Activated CD8-positive, alpha-beta memory T cell treated with anti-CD3 and anti-CD28 coated beads for 4 hours (primary cell): ENCODE measurements at places on chromosomes 3 and 15.

- DNase-seq = no peak
Observed at GRCh38 chr3:111315930-111316587, 225.9 kb upstream of the CD96 start.

- DNase-seq = no peak
Observed at GRCh38 chr3:158249183-158249582, 139.3 kb downstream of the RSRC1 start.

DNA sequence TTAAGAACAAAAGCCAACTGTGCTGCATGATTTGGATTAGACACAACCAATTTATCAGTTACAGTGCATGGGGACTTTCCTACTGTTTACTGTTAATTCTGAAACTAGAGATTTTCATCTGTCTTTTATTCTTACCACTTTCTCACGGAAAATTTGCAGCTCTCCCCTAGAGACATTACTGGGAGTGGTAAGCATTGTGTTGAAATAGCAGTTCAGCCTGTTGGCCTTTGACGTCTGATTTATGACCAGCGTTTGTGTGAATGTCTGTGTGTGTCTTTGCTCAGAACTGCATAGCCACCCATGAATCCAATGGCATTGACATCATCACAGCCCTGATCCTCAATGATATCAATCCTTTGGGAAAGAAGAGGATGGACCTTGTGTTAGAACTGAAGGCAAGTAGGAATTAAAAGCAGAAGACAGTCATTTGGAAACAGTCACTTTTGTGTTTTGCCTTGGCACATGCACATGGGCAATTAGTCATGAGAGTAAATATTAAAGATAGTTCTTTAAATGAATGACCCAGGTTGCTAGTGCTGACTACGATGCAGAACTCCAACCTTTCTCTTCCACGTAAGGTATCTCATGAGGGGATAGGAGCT lies 202.2 kb upstream of the BHLHE40 start:
- no peak for DNase-seq

- DNase-seq = no peak
Observed at GRCh38 chr3:131025539-131025938, 1.1 kb downstream of the ASTE1 start.

DNA sequence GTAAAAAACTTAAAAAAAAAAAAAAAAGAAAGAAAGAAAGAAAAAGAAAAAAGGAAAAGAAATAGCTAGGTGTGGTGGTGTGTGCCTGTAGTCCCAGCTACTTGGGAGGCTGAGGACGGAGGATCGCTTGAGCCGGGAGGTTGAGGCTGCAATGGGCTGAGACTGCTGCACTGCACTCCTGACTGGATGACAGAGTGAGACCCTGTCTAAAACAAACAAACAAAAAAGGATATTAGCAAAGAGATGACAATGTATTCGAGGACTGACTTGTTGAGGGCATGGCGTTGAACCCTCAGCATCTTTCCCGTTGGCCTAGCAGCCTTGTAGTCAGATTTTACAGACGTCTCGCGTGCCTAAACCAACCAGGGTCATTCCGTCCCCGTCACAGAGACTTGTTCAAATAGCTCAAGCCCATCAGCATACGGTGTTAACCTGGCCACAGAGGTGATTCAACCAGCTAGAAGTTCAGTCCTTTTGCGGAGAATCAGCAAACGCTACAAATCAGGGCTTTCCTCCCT lies 528 bp upstream of the NIT2 start:
- no peak for DNase-seq

- no peak for DNase-seq
Observed at GRCh38 chr3:112351823-112352222, 18.9 kb downstream of the CD200 start.

DNA sequence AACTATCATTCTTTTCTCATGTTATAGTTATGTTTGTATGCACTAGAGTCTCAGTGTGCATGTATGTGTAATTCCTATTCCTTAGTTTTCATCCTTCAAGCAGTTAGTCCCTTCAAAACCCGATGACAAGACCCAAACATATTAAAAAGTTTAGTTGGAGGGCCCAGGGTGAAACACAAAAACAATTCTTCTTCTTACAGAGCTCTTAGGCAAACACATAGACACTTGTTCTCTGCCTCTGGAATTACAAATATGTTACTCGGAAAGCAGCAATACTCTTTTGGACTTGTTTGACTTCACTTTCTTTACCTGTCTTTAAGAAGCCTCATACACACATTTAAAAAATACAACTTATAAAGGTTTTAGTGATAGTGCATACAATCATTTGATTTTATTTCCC lies 763 bp upstream of the CNTN6 start:
- DNase-seq = no peak

- no peak for DNase-seq
Observed at GRCh38 chr3:59253523-59253922, 203.7 kb upstream of the CFAP20DC start.

- no peak for DNase-seq
Observed at GRCh38 chr15:99826157-99826780, 93.0 kb upstream of the LYSMD4 start.

DNA sequence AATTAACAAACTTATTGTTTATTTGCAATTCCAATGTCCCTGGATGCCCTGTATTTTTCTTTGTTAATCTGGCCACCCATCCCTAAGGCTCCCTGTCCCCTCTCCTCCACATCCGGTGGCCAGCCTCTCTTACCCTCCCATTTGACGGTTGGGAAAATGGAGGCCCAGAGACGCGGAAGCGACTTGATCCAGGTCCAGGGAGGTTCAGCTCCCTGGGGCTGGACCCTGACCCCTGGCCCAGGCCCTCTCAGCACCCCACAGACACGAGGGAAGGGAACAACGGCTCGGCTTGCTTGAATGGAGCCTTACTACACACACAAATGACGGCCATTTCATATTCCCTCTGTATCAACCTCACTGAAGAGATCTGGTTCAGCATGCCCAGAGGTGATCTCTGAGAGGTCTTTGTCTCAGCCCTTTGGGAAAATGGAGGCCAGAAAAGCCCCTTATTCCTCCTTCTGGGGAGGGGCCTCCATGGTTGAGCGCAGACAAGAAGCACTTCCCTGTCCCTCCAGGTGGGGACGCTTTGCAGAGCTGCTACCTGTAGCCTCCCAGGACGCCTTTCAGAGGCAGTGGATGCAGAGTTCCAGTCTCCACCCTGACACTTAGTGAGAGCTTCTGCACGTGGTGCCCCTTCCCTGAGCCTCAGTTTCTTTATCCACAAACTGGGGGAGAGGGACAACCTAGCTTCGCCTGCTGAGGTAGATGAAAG lies 82.1 kb downstream of the ATP2B2 start:
- DNase-seq = no peak

GRCh38 chr3:36212251-36212650 lies 168.1 kb upstream of the STAC start:
- no peak for DNase-seq

GRCh38 chr3:86744051-86744450 lies 246.9 kb downstream of the VGLL3 start:
- DNase-seq = no peak

- no peak for DNase-seq
Observed at GRCh38 chr3:54866251-54866650, 61.6 kb downstream of the LRTM1 start.

DNA sequence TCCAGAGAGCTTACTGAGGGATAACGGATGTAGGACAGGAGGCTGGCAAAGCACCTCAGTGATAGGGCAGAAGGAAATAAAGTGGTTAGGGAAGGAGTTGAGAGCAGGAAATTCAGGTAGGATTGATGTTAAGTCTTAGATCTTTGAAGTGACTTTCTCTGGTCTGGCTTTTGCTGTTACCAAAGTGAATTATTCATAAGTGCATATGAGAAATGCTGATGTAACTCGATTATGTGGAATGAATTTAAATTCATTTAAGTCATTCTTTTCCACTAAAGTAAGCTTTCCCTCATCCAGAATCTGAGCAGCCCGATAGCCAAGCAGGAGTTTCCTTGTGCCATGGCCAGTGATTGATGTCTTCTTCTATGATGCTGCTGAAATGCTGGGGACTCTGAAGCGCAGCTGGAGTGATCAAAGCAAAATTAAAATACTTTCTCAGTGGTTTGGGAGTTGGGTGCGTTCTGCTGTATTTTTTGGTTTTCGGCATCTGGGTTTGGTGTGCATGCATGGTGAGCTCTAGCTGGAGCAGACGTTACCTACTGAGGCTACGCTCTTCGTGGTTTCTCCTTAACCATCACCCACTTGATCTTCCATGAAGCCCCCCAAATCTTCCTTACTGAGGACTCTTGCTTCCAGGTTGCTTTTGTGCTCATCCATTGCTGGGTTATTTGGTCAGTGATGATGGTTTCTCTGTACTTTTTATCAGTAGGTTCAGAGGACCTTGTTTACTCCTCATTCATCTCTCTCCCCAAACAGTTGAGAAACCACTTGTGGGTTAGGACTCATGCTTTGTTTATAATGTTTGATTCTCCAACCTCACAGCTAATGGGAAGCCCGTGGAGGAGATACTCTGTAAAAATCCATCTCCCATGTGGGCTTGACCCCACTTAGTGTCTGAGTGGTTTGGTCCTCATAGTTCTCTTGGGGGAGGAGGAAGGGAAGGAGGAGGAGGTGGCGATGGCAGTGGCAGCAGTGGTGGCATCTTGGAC lies 72.5 kb downstream of the IGF1R start:
- DNase-seq = no peak

DNA sequence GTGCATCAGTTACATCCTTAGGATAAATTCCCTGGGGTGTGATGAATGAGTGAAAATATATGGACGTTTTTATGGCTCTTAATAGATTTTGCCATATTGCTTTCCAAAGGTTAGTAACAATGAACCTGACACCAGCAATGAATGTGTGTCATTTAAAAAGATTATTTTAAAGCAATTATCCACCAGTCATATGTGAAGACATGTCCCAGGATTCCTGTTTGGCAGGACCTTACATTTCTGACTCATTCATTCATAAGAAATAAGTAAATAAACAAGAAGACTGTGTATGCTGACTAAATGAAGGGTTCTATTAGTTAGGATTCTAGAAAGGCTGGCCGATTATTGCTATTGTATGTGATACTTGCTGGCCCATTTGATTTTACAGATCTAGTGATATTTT lies 201.5 kb downstream of the SOX2 start:
- no peak for DNase-seq

DNA sequence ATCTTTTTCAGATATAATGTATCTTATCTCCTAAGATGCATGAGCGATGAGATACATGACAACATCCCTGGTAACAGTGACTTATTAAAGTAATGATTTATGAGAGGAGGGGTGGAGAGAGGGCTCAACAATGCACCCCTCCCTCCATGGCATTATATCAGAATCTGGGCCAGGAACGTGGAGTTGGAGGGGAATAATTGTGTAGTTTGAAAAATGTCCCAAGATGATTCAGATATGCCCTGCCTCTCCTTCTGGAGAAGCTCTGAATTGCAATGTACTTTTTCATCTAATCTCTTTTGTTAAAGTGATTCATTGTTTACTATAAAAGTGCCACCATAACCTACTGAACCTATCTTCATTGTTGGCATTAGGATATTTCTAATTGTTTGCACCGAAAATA lies 86.5 kb downstream of the FRMD4B start:
- no peak for DNase-seq

- no peak for DNase-seq
Observed at GRCh38 chr15:88077296-88078020, 179.1 kb downstream of the NTRK3 start.
